ENCODE measurements at places on chromosomes 4 and X.

DNA sequence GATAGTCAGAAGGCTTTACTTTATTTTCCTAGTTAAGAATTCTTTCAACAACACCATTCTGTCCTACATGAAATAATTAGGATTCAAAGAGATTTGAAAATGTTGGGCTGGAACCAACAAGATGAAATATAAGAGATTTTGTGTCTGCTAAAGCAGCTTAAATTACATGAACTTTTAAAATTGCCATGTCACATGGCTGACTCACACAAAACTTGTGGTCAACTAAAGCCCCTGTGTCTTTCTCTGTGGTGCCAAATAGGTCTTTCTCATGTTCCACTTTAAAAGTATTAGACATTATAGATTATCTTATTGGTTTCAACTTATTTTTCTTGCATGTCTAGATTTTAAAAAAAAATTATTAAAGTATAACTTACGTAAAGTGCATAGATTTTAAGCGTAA is 60.8 kb upstream of the FHL1 start:
- DNase-seq, result no peak

DNA sequence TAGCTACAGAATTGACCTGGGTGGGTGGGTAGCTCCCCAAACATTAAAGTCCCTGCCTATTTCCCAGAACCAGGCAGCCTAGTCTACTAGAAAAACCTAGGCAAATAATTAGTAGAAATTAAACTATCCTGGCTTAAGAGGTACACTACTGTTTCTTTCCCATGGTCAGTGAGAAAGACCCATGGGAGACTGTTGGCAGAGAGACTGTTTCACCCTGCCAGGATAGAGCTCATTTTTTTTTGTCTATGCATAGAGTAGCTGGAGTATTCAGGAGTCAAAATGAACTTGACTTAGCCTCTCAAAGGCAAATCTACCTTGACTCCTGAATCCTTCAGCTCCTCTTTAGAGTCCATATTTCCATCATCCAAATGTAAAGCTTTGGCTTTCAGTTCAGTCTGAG is 107.0 kb upstream of the AR start:
- DNase-seq, result no peak

GRCh38 chrX:135557344-135557743 is 36.9 kb downstream of the INTS6L start:
- no peak for DNase-seq

DNA sequence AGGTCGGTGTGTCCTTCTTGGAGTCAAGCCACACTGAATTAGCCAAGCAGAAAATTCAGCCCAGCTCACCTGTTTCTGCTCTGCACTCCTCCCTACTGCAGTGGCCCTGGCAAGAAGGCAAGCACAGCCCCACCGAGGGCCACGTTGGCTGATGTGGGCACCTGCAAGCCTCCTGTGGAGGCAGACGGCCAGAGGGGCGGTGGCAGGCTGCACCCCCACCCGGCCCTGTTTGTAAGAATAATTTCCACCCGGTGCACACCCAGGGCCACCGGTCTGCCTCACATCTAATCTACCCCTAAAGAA is 18.8 kb downstream of the PPP2R2C start:
- DNase-seq, result no peak

GRCh38 chr4:5629542-5629941 is 78.8 kb downstream of the EVC2 start:
- DNase-seq, result no peak

GRCh38 chr4:71130827-71131603 is 137.6 kb downstream of the DCK start:
- DNase-seq, result no peak

GRCh38 chr4:55330241-55330640 is 15.8 kb upstream of the SRD5A3 start:
- no peak for DNase-seq

DNA sequence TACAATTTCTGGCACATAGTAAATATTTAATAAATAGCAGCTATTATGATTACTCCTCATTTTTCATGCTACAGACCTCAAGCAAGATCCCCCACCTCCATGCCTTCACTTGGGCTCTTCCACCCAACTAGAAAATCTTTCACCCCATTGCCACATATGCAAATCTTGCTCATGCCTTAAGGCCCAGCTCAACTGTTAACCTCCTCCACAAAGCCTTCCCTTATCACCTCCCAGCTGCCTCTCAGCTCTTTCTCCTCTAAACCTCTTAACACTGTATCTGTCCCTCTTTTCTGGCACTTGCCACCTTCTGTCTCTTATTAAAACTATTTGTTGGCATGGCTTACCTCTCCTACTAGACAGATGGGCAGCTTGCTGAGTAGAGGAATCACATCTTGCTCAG is 51.5 kb downstream of the PJA1 start:
- DNase-seq, result no peak

All from activated T-cell treated with anti-CD3 and anti-CD28 coated beads for 4 hours (primary cell).